ENCODE measurements at places on chromosomes 1 and 21.

GRCh38 chr1:171245458-171246064 lies 2.7 kb upstream of the FMO1 start:
- DNase-seq: peak; percentile 31

DNA sequence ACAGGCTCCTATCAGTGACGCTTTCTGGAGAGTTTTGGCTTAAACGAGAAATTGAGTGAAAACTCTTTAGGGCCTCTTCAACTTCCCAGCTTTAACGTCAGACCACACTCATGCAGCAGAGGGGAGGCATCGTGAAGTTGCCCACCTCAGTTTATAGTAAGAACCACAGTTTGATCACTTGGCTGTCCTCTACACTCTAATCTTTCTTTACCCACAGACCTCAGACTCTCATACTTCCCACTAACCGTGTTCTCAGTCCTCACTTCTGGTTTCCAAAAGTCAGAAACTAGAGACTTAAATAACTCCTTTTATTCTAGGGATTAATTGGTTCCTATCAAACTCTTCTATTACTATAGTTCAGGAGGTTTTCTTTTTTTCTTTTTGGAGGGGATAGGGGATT lies 302.2 kb downstream of the NTNG1 start:
- no peak for DNase-seq

- no peak for DNase-seq
These were observed 34.7 kb downstream of the UBE2G2 start for GRCh38 chr21:44766818-44767354.

DNA sequence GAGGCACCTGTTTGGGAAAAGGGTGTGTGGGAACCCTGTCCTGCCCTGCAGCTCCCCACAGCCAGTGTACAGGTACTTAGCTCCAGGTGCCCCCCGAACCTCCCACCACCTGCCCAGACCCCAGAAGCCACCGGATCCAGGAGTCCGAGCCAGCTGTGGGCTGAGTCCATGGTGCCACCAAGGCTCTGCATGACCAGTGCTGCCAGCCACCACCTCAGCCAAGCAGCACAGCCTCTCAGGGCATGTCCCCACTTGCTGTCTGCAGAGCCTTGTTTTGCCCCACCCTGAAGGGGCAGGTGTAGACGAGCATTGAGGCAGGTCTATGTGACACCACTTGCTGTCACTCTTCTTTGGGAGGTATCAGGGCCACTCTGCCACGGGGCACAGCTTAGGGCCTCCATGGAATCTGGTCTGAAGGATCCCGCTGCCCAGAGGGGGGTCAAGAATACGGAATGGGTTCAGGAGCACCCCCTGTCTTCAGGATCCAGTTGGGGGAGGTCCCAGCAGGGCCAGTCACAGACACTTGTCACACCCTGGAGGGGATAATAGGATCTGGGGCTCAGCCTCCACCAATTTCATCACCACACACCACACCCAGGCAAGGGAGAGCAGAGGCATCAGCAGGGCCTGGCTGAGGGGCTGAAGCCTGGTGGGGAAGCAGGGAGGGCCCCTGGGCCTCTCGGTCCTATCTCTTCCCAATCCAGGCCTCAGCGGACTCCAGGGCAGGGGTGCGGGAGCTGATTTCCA lies 27.7 kb downstream of the ARHGEF19 start:
- DNase-seq: no peak

GRCh38 chr1:195973311-195973904 lies 634.8 kb downstream of the KCNT2 start:
- no peak for DNase-seq
